Thoracic aorta (tissue), 2 donors: ENCODE measurements at places on chromosomes 2 and 18. TPM values are rescaled to one million over a fixed set of nuclear protein-coding genes. Genes with fewer than 3 reads are reported as not detected.

GRCh38 chr2:240583774-240584173, 2.8 kb upstream of the CAPN10 start:
- peaks cover 40% of the 10 kb centered on the region for H3K4me1 ChIP-seq
- no peak overlapping the region for H3K4me3 ChIP-seq
- no peaks in the 10 kb centered on the region for H3K27me3 ChIP-seq
- H3K36me3 ChIP-seq, result no peaks in the 10 kb centered on the region

DNA sequence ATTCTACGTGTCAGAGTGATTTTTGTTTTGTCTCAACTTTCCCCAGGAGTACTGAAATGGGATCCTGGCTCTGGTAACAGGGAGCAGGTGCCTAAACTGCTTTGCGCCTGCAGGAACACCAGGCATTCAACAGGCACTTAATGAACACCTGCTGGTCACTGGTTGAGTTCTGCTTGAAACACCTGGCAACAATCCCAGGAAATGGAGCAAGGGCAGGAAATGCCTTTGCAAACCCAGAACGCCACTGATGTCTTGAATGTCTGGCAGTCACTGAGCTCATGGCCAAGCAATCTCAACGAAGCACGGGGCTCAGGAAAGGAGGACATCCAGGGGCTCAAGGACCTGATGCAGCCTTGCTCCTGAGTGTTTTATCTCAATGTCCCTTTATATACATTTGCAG, 360.0 kb upstream of the RAB6C start:
- no peak overlapping the region for H3K4me3 ChIP-seq
- H3K27me3 ChIP-seq, result no peaks in the 10 kb centered on the region
- H3K36me3 ChIP-seq, result no peaks in the 10 kb centered on the region
- H3K27ac ChIP-seq, result no peak overlapping the region
- no peaks in the 10 kb centered on the region for H3K4me1 ChIP-seq

GRCh38 chr2:23375448-23375847, 9.5 kb upstream of the KLHL29 start:
- no peaks in the 10 kb centered on the region for H3K27me3 ChIP-seq
- H3K27ac ChIP-seq, result no peak overlapping the region
- H3K36me3 ChIP-seq, result no peaks in the 10 kb centered on the region
- DNase-seq, result no peak
- no peak overlapping the region for H3K4me3 ChIP-seq

DNA sequence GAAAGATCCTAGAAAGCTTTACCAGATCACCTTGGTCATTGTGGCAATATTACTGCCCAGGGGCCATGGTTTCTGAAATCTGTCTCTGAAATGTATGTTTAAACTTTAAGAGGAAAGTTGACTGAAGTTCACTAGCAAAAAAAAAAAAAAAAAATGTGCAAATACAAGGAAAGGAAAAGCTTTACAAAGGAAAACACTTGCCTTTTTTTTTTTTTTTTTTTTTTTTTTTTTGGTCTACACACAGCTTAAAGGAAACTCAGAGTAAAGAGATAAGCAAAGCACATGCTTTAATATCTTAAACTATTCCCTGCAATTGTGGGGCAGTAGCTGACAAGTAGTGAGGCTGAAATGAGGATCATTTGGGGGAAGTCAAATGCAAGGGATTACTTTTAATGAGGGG, 174.2 kb upstream of the EPAS1 start:
- no peak overlapping the region for H3K4me3 ChIP-seq
- DNase-seq, result no peak
- no peaks in the 10 kb centered on the region for H3K27me3 ChIP-seq
- no peaks in the 10 kb centered on the region for H3K36me3 ChIP-seq
- H3K27ac ChIP-seq, result no peak overlapping the region
- H3K4me1 ChIP-seq, result peaks cover 33% of the 10 kb centered on the region

Gene OBSL1
- total RNA-seq, result 88.7 TPM

DNA sequence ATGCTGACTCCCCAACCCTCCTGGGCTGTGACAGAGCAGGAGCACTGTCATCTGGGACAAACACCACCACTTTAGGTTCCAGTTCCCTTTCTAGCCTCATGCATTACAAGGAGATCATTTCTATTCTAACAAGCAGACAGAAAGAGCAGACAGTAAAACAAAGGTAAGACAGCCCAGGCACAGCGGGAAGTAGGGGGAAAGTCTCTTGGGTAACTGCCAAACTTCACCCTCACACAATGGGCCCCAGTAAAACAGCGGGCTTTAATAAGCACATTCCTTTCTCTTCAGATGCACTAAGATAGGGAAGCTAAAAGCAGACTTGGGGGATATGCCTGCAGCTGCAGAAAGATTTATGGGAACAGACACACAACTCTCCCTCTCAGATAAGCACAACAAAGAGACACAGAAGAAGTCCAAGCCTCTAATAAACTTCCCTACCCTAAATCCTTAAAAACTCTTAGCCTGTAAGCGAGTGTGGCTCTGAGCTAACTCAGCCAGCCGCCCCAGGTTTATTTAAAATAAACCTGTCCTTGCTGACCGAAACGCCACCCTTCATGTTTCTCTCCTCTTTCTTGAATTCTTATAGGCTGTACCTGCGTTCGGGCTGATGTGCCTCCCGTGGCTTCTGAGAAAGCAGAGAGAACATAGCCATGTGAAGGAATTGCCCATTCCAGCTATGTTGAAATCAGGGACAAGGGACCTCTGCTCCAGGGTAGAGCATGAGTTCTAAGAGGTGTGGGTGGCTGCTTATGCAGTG, 726.8 kb upstream of the DDX18 start:
- no peak overlapping the region for H3K4me3 ChIP-seq
- H3K4me1 ChIP-seq, result no peaks in the 10 kb centered on the region
- H3K27me3 ChIP-seq, result no peaks in the 10 kb centered on the region
- no peaks in the 10 kb centered on the region for H3K36me3 ChIP-seq

DNA sequence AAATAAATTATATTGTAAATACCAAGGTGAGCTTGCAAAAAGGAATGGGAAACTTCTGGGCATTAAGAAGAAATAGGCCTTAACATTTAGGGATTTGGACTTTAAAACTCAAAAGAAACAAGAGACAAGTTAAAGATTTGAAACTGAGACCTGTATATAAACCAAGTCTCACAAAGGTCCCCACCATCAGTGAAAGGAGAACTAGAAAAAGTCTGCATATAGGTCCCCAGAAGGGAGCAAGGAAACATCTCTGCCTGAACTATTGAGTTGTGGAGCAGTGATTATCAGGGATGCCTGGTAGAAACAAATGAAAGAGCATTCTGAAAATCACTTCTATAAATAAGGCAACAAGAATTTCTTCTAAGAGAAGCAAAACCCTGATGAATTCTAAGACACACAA, 30.5 kb upstream of the ITGAV start:
- no peaks in the 10 kb centered on the region for H3K4me1 ChIP-seq
- no peak overlapping the region for H3K4me3 ChIP-seq
- no peak for DNase-seq
- no peaks in the 10 kb centered on the region for H3K36me3 ChIP-seq
- H3K27me3 ChIP-seq, result no peaks in the 10 kb centered on the region
- no peak overlapping the region for H3K27ac ChIP-seq

- DNase-seq, result no peak
- no peaks in the 10 kb centered on the region for H3K36me3 ChIP-seq
- H3K4me3 ChIP-seq, result no peak overlapping the region
- peaks cover 13% of the 10 kb centered on the region for H3K4me1 ChIP-seq
- H3K27me3 ChIP-seq, result no peaks in the 10 kb centered on the region
Measured at GRCh38 chr2:200179151-200179550, 127.3 kb upstream of the SPATS2L start.

- no peak for DNase-seq
- H3K27me3 ChIP-seq, result no peaks in the 10 kb centered on the region
- no peak overlapping the region for H3K27ac ChIP-seq
- H3K36me3 ChIP-seq, result no peaks in the 10 kb centered on the region
- H3K4me1 ChIP-seq, result no peaks in the 10 kb centered on the region
Measured at GRCh38 chr18:42341423-42341822, 386.4 kb downstream of the PIK3C3 start.

Gene SULT1C2
- 16.6 TPM for total RNA-seq

GRCh38 chr2:99984799-99985515, 157.4 kb downstream of the AFF3 start:
- peaks cover 10% of the 10 kb centered on the region for H3K4me1 ChIP-seq
- DNase-seq, result no peak
- H3K27me3 ChIP-seq, result no peaks in the 10 kb centered on the region
- no peak overlapping the region for H3K4me3 ChIP-seq
- H3K36me3 ChIP-seq, result no peaks in the 10 kb centered on the region

Gene RIT2
- not detected for total RNA-seq

DNA sequence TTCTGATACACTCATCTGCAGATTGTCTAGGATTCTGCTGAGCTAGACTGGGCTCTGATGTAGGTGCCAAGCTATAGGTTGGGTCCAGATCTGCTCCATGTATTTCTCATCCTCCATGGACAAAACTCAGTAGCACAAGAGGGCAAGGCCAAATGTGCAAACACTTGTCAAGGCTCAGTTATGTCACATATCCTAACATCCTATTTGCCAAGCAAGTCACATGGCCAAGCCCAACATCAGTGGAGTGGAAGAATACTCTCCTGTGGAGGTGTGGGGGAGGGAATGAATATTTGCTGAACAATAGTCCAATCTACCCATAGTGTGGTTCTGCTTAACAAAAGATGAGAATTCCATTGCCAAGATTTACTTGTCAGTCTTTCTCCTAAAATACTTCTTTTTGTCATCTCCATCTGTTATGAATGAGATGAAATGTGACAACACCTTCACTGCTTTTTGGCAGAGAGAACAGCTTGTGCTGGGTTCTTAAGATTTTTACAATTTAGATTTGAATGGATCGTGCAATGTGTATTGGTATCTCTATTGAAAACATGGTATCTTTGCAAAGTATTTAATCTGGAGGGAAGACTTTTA, 89.9 kb downstream of the OXER1 start:
- no peaks in the 10 kb centered on the region for H3K27me3 ChIP-seq
- no peak overlapping the region for H3K4me3 ChIP-seq
- no peaks in the 10 kb centered on the region for H3K36me3 ChIP-seq
- no peak overlapping the region for H3K27ac ChIP-seq
- DNase-seq, result no peak
